H9 (cell line): ENCODE measurements at places on chromosomes 1 and 21. TPM values are rescaled to one million over a fixed set of nuclear protein-coding genes. Genes with fewer than 3 reads are reported as not detected.

The BSND gene
- 0.17 and 0.35 TPM in 2 replicates for total RNA-seq

The ASCL5 gene
- 0.15 and 0.31 TPM in 2 replicates for total RNA-seq

The TMEM125 gene
- total RNA-seq, result 19.1 and 19.6 TPM in 2 replicates

The CADM3 gene
- total RNA-seq, result 5.6 and 5.7 TPM in 2 replicates

The LCE1D gene
- not detected in 2 replicates for total RNA-seq

The KRTAP13-2 gene
- not detected in 2 replicates for total RNA-seq

The RIPPLY3 gene
- total RNA-seq, result 1.7 and 1.9 TPM in 2 replicates

The FMO4 gene
- total RNA-seq, result 1.8 and 3.0 TPM in 2 replicates

GRCh38 chr1:83849191-83850061 lies 149.5 kb downstream of the TTLL7 start:
- no peak for DNase-seq

- DNase-seq, result no peak
Measured at GRCh38 chr1:52709016-52709415, 10.9 kb upstream of the COA7 start.

DNA sequence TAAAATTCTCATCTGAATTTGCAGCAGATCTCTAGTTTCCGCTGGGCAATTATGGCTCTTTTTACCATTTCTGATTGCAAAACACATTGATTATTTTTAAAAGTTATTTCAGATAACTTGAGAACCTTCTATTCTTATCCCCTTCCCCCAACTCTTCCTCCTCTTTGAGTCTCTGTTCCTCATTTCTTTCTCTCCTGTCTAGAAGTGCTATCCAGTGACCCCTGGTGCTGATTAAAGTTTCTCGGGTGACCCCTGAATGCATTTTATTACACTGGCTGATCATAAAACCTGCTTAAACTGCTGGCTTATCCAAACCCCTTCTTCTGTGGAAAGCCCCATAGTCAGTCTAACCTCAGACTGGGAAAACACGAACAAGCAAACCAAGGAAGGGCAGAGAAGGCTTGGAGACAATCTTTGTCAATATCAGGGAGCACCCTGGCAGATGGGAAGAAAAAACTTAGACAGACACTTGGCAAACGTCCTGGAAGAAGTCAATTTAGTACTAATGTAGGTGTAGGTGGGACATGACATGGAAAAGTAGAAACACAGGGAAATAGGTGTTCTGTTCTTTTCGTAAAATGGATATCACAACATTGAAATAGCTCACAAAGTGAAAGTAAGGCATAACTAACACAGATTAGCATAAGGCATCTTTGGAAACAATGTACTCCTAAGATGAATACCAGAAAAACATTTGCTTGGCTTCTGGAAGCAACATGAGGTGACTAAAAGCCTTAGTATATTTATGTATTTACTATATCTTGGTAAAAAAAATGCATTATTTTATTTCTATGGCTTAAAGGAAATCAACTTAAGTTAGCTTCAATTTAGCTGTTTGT lies 61.4 kb downstream of the GORAB start:
- no peak for DNase-seq

DNA sequence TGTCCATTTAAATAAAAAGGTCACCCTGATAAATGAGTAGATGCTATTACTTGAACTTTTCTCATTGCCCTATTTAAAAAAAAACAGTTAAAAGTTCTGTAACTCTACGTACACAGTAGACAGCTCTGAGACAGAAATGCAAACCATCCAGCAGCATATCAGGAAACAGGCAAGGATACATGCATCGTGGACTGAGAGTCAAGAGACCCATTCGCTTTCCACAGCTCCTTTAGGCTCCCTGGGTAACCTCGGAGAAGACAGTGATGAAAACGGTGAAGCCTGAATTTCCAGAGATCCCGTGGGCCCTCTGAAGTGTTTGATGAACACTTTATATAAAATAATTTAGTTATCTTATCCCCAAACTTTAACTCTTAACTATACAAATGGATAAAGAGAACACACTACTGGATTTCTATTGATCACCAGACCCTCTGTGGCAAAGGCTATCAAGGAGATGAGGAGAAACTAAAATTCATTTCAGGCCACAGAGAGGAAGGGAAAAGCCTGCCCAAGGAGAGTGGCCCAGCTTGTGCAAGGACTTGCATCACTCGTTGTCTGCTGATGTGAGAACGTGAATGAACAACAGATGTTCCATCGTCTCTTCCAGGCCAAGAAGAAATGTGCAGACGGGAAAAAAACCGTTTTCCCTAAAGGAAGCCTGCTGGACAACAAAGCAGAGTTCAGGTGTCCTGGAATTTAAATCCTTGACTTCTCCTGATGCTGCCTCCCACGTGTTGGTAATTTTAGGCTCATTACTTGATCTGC lies 131.0 kb downstream of the TGFBR3 start:
- DNase-seq, result no peak

DNA sequence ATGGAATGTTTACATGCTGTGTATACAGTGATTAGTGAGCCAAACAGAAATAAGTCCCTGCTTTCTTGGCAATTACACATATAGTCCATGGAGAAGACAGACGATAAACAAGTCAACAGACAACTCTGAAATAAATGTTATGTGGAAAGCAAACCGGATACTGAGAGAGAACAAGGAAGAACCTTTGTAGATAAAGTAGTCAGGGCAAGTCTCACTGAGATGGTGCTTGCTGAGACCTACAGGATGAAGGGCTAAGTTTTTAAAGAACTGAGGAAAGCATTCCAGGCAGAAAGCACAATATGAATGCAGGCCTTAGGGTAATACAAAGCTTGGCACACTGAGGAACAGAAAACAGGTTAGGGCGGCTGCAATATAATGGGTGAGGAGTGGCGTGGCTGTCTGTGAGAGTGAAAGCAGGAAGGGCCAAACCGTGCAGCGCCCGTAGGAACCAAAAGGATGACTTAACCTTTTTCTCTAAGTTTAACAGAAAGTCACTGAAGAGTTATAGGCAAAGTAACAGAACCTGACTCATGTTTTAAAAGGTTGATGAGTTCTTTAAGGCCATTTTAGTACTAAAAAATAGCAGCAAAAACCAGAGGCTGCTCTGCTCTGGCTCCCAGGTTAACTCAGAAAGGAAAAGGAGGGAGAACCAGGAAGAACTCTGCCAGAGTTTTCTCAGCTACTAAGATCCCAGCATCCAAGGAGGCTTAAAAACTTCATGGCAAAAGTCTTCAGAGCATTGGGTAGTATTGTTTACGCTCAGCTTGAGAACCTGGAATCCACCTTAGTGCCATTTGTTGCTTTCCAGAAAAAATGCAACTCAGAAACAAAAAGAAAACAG lies 8.7 kb upstream of the TTF2 start:
- no peak for DNase-seq

DNA sequence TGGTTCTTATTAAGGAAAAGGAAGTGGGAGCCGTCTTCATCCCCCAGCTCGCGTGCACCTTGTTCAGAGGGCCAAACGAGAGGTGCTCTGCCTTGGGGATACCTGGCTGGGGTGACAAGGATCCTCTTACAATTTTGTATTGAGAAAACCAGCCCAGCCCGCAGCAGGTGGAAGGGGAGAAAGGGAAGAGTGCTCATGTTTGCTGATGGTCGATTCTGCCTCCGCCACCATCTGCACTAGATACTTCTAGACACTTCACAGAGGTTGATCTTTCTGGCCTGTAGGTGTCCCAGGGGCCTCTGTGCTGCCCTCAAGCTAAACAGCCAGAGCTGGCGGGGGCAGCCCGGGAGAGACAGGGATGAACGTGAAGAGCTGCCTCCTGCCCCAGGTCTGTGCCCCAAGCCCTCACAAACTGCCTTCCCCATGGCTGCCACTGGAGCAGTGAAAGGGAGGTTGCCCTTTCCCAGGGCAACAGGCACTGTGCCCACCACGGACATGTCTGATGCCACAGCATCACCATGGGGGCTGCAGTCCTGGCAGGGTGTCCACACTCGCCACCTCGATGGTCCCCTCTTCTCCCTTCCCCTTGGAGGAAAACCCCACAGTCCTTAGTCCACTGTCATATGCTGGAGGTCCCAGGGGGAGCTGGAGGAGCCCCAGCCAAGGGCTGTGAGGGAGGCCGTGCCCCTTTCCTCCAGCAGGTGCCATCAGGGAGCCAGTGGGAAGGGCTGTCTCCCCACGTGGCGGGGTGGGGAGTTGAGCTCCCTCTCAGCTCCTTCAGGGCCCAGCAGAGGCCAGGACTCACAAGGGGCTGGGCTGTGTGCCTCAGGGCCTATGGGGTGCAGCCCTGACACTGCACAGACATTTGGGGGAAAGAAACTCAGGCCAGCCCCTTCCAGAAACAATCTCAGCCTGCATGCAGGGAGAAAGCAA lies 8.1 kb downstream of the ADPRS start:
- DNase-seq, result peak; percentile 80

DNA sequence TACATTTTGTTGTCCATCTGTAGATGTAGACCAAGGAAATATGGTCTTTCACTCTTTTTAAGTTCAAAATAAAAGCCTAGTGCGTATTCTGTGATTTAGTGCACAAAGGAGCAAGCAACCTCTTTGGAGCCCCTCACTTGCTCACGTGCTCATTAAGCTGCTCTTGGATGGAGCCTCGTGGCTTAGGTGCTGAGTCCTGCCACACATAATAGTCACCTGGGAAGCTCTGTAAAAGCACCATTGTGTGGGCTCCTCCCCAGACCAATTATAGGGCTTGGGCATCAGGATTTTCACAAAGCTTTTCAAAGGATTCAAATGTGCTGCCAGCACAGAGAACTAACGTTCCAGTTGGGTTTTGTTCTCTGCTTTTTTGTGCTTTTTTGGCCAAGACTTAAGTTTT lies 85.0 kb downstream of the PCP4 start:
- DNase-seq, result no peak

DNA sequence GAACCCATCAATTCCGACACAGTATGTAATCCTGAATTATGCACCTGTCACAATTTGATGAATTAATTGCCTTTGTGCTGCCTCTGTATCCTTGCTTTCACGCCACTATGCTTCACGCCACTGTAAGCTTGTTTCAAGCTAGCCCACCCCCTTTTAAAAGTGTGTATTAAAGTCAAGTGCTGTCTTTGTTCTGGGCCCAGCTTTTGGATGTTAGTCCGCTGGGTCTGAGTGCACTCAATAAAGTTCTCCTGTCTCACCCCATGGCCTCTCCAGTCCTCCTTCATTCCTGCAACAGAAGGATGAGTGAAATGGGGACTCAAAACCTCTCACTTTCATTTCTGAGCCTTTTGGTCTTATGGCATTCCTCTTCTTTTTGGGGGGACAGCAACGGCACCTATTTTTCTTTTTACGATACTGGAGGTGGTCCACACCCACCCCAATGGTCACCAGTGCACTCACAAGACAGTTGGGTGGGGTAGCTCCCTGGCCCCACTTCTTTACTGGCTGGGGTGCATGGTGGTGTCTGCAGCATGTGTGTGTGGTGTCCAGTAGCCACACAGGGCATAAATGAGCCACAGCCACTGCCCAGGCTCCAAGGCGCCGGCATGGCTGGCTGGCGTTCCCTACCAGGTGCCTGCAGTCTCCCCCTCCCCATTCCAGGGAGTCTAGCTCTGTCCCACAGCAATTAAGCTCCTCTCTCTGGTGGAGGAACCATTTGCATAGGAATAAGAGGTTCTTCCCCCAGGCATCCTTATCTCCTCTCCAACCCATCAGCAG lies 1.8 kb downstream of the THEM4 start:
- DNase-seq, result no peak

DNA sequence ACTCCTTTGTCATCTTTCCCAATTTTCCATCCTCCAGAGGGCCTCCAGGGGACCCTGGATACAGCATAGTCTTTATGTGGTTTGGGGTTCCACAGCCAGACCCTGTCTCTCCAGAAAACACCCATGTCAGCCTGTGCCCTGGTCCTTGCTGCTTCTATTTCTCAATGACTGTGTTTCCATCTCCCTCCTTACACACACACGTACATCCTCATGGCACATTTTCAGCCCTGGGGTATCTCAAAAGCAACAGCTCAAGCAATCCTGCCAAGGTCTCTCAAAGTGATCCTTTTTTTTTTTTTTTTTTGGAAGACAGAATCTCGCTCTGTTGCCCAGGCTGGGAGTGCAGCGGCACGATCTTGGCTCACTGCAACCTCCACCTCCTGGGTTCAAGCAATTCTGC lies 22.3 kb downstream of the QSOX1 start:
- no peak for DNase-seq

GRCh38 chr1:44515416-44515815 lies 110.4 kb downstream of the RNF220 start:
- DNase-seq, result no peak

GRCh38 chr1:23367791-23368561 lies 1.7 kb downstream of the ZNF436 start:
- peak; percentile 99 for DNase-seq

DNA sequence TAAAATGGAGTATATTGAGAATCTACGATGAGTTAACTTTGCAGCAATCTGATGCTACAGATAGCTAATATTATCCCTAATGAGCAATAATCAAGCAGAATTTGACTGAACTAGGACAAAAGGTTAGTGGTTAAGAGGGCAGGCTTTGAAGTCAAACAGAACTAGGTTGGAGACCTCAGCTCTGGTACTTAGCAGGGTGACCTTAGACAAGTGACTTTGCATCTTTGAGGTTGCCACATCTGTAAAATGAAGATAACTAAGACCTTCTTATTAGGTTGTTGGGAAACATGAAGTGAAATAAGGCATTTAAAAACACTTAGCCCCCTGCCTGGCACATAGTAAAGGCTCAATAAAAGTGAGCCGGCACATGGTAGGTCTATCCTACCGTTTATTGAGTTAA lies 4.3 kb upstream of the FUCA1 start:
- DNase-seq, result no peak

DNA sequence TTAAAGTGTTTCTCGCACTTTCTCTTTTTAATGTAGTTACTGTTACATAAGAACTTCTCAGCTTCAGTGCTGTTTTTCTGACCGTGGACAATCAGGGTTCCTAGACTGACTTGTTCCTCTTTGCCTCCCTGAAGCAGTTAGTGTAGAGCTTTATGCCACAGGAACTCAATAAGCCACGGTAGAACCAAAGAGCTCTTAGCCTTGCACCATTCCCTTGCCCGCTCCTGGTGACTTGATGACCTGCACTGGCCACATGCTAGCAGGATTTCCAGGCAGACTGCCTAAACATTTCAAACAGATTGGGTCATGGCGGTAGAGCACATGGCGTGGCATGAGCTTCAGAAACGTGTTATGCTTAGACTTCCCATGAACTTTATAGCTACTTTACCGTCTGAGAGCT lies 18.8 kb upstream of the FASLG start:
- no peak for DNase-seq

- no peak for DNase-seq
Measured at GRCh38 chr1:184485751-184486723, 99.2 kb downstream of the C1orf21 start.

DNA sequence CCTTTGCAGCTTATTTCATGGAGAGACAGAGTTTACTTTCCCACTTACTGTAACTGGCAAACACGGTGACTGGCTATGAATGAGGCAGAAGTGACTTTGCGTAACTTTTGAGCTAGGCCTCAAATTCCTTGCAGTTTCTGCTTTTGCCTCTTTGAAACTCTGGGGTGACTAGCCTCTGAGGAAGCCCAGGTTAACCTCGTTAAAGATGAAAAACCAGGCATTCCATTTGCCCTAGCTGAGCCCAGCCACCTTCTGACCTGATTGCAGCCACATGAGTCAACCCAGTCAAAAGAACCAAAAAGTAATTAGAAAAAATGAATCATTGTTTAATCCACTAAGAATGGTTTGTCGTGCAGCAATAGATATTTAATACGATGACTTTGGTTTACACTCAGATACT lies 20.4 kb downstream of the PRMT6 start:
- no peak for DNase-seq

GRCh38 chr21:17433730-17434129 lies 79.1 kb upstream of the CXADR start:
- no peak for DNase-seq

- DNase-seq, result no peak
Measured at GRCh38 chr1:91631718-91632330, 131.2 kb downstream of the CDC7 start.

- no peak for DNase-seq
Measured at GRCh38 chr21:19368944-19369343, 965.4 kb upstream of the TMPRSS15 start.

GRCh38 chr1:83131692-83131955 lies 867.3 kb downstream of the TTLL7 start:
- DNase-seq, result no peak
